Upper lobe of right lung (tissue), 1 donor: ENCODE measurements at places on chromosomes 2 and 18.

GRCh38 chr2:40317046-40317445 lies 134.8 kb downstream of the SLC8A1 start:
- no peak overlapping the region for H3K4me3 ChIP-seq
- no peaks in the 10 kb centered on the region for H3K27me3 ChIP-seq
- no peak overlapping the region for H3K27ac ChIP-seq
- H3K36me3 ChIP-seq, result no peaks in the 10 kb centered on the region
- no peaks in the 10 kb centered on the region for H3K4me1 ChIP-seq

GRCh38 chr2:125553768-125554167 lies 1102.2 kb upstream of the GYPC start:
- no peaks in the 10 kb centered on the region for H3K36me3 ChIP-seq
- no peaks in the 10 kb centered on the region for H3K27me3 ChIP-seq
- no peak overlapping the region for H3K4me3 ChIP-seq
- no peak overlapping the region for H3K27ac ChIP-seq
- H3K4me1 ChIP-seq, result no peaks in the 10 kb centered on the region
- DNase-seq, result no peak

- no peak overlapping the region for H3K27ac ChIP-seq
- DNase-seq, result no peak
- no peak overlapping the region for H3K4me3 ChIP-seq
- no peaks in the 10 kb centered on the region for H3K36me3 ChIP-seq
These were observed 515.7 kb upstream of the HS6ST1 start for GRCh38 chr2:128834207-128834879.

DNA sequence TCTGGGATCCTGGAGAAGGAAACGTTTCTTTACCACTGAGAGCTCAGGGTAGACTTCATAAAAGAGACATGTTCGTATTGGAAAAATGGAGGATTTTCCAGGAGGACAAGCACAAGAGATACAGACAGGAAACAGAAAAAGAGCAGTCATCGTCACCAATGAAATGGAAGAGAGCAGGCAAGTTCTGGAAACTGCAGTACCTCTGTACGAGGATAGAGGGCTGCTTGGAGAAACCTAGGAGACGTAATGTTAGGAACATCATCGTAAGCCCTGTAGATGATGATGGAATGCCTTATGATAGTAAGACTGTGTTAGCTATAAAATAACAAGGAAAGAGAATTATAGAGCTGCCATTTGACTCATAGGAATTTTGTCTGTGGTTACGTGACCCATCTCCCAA lies 121.1 kb upstream of the KLHL14 start:
- no peak overlapping the region for H3K4me3 ChIP-seq
- no peaks in the 10 kb centered on the region for H3K36me3 ChIP-seq
- no peak for DNase-seq
- H3K4me1 ChIP-seq, result no peaks in the 10 kb centered on the region

- no peak overlapping the region for H3K4me3 ChIP-seq
- H3K36me3 ChIP-seq, result peaks cover 92% of the 10 kb centered on the region
- H3K27ac ChIP-seq, result no peak overlapping the region
- DNase-seq, result no peak
These were observed 44.7 kb downstream of the PIK3C3 start for GRCh38 chr18:41999751-42000150.

DNA sequence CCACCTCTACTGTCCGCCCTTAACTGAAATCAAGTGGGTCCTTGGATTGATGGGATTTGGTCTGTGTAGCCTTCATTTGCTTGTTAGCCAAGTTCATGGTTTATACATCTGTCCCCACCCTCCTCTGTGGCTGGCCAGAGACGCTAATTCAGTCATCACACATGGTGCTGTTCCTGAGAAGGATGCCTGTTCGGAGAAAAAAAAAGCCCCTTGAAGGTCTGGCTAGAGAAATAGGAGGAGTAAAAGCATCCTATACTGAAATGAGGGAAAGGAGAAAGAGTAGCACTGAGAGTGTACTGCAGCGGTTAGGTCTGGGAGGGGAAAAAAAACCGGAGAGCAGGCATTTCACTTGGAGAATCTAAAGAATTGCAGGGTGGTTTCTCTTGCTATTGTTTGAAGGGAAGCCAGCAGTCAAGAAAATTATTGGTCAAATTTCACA lies 180.6 kb upstream of the EPAS1 start:
- H3K36me3 ChIP-seq, result no peaks in the 10 kb centered on the region
- no peak for DNase-seq

- H3K4me3 ChIP-seq, result no peak overlapping the region
- H3K36me3 ChIP-seq, result peaks cover 51% of the 10 kb centered on the region
- H3K27ac ChIP-seq, result no peak overlapping the region
- no peaks in the 10 kb centered on the region for H3K4me1 ChIP-seq
These were observed 42.9 kb upstream of the TNFRSF11A start for GRCh38 chr18:62282188-62282629.

- H3K27me3 ChIP-seq, result no peaks in the 10 kb centered on the region
- DNase-seq, result no peak
- no peak overlapping the region for H3K4me3 ChIP-seq
- no peaks in the 10 kb centered on the region for H3K36me3 ChIP-seq
- H3K4me1 ChIP-seq, result peaks cover 25% of the 10 kb centered on the region
These were observed 90.4 kb upstream of the HAAO start for GRCh38 chr2:42882756-42883155.

GRCh38 chr2:203550266-203550665 lies 15.2 kb upstream of the RAPH1 start:
- H3K4me3 ChIP-seq, result no peak overlapping the region
- peaks cover 6% of the 10 kb centered on the region for H3K4me1 ChIP-seq
- H3K36me3 ChIP-seq, result no peaks in the 10 kb centered on the region

GRCh38 chr2:38265461-38265860 lies 111.6 kb downstream of the ATL2 start:
- H3K36me3 ChIP-seq, result no peaks in the 10 kb centered on the region
- no peaks in the 10 kb centered on the region for H3K4me1 ChIP-seq
- no peaks in the 10 kb centered on the region for H3K27me3 ChIP-seq
- no peak overlapping the region for H3K4me3 ChIP-seq

DNA sequence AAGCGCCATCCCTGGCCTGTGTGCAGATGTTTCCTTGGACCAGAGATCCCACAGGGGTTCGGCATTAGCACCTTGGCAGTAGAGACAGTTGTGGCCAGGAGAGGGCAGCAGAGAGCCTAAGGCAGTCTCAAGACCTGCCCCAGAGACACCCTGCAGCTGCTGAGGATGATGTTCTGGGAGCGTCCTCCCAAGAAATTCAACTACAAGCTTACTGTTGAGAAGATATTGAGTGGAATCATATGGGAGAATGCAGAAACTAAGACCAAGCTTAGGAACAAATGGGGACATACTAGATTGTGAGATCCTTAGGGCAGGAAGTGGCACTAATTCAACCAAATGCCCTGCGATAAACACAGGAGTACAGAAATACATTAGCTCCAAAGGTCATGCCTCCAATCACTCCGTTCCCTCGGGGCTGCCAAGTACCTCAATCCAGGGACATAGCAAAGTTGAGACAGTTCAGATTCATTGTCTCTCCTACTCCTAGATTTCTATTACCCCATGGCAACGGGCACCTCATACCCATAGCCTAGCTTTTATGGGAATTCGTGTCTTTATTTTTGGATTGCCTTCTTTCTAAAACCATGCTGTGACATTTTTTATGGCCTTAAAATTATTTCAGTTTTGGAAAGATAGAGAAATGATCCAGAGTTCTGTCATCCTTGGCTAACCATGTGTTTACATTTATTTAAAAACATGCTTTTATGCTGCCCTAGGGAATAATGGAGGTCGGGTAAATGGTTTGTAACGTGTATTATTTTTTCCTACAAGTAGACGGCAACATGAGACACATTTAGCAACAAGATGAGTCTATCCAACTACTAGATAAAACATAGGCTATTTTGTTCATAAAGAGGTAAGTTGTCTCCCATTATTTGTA lies 2.2 kb upstream of the ERMN start:
- no peaks in the 10 kb centered on the region for H3K36me3 ChIP-seq
- no peak overlapping the region for H3K27ac ChIP-seq
- no peaks in the 10 kb centered on the region for H3K27me3 ChIP-seq

GRCh38 chr2:95385570-95385984 lies 16.9 kb upstream of the FAHD2A start:
- no peak overlapping the region for H3K27ac ChIP-seq
- no peaks in the 10 kb centered on the region for H3K4me1 ChIP-seq
- H3K27me3 ChIP-seq, result no peaks in the 10 kb centered on the region
- DNase-seq, result peak; percentile 48

- H3K27ac ChIP-seq, result no peak overlapping the region
- DNase-seq, result no peak
- peaks cover 52% of the 10 kb centered on the region for H3K36me3 ChIP-seq
- H3K4me3 ChIP-seq, result no peak overlapping the region
These were observed 7.0 kb downstream of the EIF2AK2 start for GRCh38 chr2:37149626-37150322.

DNA sequence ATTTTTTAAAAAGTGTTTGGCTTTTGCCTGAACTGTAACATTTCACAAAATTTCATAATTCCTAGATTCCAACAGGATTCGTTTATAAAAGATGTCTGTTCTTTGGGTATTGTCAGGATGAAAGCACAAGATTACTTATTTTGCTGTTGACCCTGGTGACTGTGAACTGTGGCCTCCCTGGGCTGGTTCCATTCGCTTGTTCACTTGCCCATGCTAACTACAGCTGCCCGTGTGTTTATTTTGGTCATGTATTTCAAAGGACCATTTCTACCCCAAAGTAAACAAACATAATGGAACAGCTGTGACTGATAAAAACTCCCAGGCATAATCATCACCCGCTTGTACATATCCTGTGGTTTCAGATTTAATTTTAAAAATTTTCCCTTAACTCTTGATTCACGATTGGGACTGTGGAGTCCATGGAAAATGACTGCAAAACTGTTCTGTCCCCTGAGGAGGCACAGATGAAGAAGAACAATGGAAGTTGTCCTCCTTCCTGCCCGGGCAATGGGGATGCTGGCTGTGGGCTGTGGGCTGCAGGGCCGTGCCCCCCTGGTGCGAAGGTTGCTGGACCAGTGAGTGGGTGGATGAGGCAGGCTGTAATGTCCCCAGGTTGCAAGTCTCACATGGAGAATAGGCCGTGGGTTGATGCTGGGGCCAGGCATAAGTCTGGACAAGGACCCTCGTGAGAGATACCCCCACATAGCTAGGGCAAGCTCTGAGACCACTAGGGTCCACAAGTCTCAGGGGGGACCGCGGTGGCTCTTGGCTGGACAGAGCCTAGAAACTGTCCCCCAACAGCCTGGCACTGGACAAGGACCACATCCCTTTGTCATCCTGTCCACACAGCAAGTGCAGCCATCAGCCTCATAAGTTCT lies 28.9 kb upstream of the HDAC4 start:
- H3K4me1 ChIP-seq, result no peaks in the 10 kb centered on the region
- no peak for DNase-seq
- no peaks in the 10 kb centered on the region for H3K27me3 ChIP-seq

DNA sequence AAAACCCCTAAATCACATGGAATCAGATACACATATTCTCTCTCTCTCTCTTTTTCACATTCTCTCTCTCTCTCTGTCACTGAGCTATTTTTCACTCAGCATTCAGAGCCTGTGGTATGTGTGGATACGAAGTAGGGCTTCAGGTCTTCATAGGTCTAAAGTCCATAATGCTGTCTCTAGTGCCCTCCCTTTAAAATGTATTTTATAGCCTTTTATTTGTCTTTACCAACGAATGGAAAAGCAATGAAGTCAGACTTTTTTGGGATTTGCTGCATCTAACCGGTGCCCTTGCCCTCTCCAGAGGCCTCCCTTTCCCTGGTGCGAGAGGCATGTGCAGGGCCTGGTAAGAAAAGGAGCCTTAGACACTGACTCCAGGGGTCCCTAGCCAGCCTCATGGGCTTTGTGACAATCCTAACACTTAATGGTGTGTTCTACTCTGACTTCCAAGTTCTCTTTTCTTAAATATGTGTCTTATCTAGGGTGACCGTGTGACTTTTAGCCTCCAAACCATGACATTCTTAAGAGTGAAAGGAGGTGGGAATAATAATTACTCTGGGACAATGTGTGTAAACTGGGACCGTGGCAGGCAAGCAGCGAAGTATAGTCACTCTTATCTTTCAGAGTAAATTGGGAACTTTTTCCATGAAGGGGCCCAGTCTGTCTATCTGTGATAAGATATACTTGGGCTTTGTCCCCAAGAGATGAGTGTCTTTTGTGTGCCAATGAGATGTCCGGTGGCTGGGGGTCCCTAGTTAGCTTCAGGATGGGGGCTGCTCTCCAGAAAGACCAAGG lies 101.1 kb downstream of the B3GNT2 start:
- H3K4me3 ChIP-seq, result no peak overlapping the region
- no peaks in the 10 kb centered on the region for H3K27me3 ChIP-seq
- H3K36me3 ChIP-seq, result no peaks in the 10 kb centered on the region
- H3K27ac ChIP-seq, result no peak overlapping the region

DNA sequence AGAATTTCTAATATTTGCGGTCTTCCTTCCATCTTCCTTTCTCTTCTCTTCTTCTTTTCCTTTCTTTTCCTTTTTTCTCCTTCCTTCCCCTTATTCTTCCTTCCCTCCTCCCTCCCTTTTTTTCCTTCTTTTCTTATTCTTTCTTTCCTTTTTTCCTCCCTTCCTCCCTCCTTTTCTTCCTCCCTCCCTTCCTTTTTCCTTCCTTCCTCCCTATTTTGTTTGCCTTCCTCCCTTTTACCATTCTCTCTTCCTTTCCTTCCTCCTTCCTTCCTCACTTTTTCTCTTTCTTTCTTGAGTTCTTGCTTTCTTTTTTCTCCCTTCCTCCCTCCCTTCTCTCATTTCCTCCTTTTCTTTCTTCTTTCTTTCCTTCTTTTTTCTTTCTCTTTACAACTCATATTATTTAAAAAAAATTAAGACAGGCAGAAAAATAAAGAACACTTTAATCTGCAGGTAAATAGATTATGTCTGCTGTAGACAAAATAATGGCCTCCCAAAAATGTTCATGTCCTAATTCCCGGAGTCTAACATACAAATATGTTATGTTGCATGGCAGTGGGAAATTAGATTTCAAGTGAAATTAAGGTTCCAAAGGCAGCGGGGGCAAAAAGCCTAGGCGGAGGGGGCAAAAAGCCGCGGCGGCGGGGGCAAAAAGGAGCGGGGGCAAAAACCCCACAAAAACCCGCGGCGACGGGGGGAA lies 152.4 kb downstream of the ANKRD30BL start:
- peaks cover 20% of the 10 kb centered on the region for H3K27me3 ChIP-seq
- no peak overlapping the region for H3K27ac ChIP-seq
- H3K4me1 ChIP-seq, result no peaks in the 10 kb centered on the region
- H3K4me3 ChIP-seq, result no peak overlapping the region

DNA sequence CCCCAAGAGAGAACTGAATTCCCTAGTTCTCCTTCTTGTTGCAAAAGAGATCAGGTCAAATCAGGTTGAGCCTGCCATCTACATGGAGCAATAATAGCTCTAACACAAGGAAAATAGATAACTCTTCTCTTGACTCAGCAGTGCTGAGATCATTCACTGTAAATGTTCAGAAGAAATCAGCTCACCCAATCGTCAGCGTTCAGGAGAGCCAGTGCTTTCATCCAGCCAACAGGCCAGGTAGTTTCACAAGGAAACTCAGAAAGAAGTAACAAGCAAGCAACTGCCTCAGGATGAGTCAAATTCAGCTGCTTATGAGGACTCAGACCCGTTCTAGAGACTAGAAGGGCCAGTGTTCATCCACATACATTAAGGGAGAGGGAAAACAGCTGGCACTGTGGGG lies 5.9 kb downstream of the LMAN2L start:
- DNase-seq, result no peak
- peaks cover 67% of the 10 kb centered on the region for H3K36me3 ChIP-seq
- no peak overlapping the region for H3K27ac ChIP-seq

- H3K4me1 ChIP-seq, result peaks cover 10% of the 10 kb centered on the region
- H3K27me3 ChIP-seq, result no peaks in the 10 kb centered on the region
- H3K4me3 ChIP-seq, result no peak overlapping the region
- DNase-seq, result no peak
- H3K36me3 ChIP-seq, result no peaks in the 10 kb centered on the region
These were observed 80.0 kb upstream of the ZNF532 start for GRCh38 chr18:58784601-58785137.
